ENCODE measurements at places on chromosomes 7 and 10. TPM values are rescaled to one million over a fixed set of nuclear protein-coding genes. Genes with fewer than 3 reads are reported as not detected.

GNGT1 gene
- total RNA-seq = not detected

RNLS gene
- 18.1 TPM for total RNA-seq

GRCh38 chr7:37784015-37784414, 64.4 kb upstream of the NME8 start:
- H3K4me3 ChIP-seq = no peak overlapping the region
- no peak overlapping the region for H3K27ac ChIP-seq
- H3K27me3 ChIP-seq = no peaks in the 10 kb centered on the region

GRCh38 chr10:47406548-47406869, 22.4 kb upstream of the ZNF488 start:
- H3K36me3 ChIP-seq = no peaks in the 10 kb centered on the region
- H3K4me3 ChIP-seq = no peak overlapping the region
- no peak overlapping the region for H3K27ac ChIP-seq
- no peak for ATAC-seq

IRF5 gene
- 7.3 TPM for total RNA-seq

GRCh38 chr10:33125522-33126517, 167.8 kb upstream of the ITGB1 start:
- ATAC-seq = peak; percentile 10
- no peaks in the 10 kb centered on the region for H3K36me3 ChIP-seq
- H3K4me1 ChIP-seq = peaks cover 13% of the 10 kb centered on the region
- no peak overlapping the region for H3K27ac ChIP-seq

- H3K27me3 ChIP-seq = no peaks in the 10 kb centered on the region
- no peak overlapping the region for H3K27ac ChIP-seq
- H3K4me1 ChIP-seq = no peaks in the 10 kb centered on the region
These were observed 310.7 kb downstream of the CALN1 start for GRCh38 chr7:72101444-72101843.

DNA sequence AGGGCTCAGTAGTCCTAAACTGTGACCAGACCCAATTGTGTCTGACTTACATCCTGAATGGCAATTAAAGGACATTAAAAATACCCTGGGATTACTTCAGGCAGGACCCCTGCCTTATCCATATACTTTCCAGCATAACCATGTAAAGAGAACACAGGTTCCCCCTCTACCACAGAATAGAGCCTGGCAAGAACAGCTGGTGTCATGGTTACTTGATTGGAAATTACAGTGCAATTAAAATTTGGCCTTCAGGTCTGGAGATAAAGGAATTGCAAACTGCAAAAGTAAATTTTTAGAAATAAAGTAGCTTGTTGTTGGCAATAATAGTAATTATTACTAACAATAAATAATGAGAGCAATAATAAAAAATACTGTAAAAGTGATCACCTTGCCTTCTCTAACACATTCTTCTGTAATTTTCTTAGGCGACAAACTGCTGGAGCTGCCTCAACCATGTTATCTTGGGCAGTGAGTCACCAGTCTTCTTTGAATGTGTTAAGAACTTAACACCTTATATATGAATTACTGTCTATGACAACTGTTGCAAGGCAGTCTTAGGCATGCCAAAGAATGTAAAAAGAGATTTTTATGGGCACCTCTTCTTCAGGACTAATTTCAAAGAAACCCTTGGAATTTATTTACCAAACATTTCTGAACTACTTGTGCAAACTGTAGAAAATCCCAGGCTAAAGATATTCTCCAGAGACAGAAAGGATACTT, 53.7 kb downstream of the HIBADH start:
- no peak overlapping the region for H3K4me3 ChIP-seq
- H3K27ac ChIP-seq = no peak overlapping the region
- ATAC-seq = no peak
- no peaks in the 10 kb centered on the region for H3K4me1 ChIP-seq

GRCh38 chr7:80830584-80831285, 88.1 kb downstream of the SEMA3C start:
- H3K27ac ChIP-seq = no peak overlapping the region
- H3K36me3 ChIP-seq = no peaks in the 10 kb centered on the region
- no peak overlapping the region for H3K4me3 ChIP-seq
- peak; percentile 37 for ATAC-seq
- H3K4me1 ChIP-seq = peaks cover 73% of the 10 kb centered on the region

DNA sequence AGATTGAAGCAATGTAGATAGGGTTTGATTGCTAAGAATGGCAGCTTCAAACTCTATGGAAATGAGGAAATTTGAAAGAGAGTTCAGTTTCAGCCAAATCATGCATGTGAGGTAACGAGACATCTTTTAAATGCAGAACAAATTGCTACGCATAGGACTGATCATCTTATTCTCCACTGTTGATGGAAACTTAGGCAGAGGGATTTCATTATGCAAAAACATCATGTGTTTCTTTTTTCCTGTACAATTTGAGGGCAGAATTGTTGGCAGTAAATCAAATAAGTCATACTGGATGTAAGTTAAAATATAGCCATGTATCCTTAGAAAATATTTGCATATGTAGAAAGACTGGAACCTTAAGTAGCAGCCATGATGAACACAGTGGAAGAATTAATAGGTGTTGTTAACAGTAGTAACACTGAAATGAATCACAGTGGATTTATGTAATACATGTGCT, 327.4 kb downstream of the CDK14 start:
- H3K27ac ChIP-seq = no peak overlapping the region
- H3K4me3 ChIP-seq = no peak overlapping the region
- H3K36me3 ChIP-seq = no peaks in the 10 kb centered on the region
- no peaks in the 10 kb centered on the region for H3K27me3 ChIP-seq
- no peak for ATAC-seq

TMEM213 gene
- not detected for total RNA-seq

GRCh38 chr7:20330239-20330927, at the start of gene ITGB8:
ITGB8 (plus strand) TSS chr7:20330900; CDS start chr7:20331807, 907 bp downstream.
- no peaks in the 10 kb centered on the region for H3K36me3 ChIP-seq
- peak within 1 kb of the TSS; percentile 87 for H3K4me3 ChIP-seq
- peak within 1 kb of the TSS; percentile 89 for H3K27ac ChIP-seq

BAMBI gene
- total RNA-seq = 5.9 TPM

- peaks cover 5% of the 10 kb centered on the region for H3K36me3 ChIP-seq
- no peaks in the 10 kb centered on the region for H3K4me1 ChIP-seq
- no peaks in the 10 kb centered on the region for H3K27me3 ChIP-seq
- H3K27ac ChIP-seq = no peak overlapping the region
- no peak for ATAC-seq
These were observed 104.6 kb downstream of the HIPK2 start for GRCh38 chr7:139673230-139673629.

GIMAP4 gene
- total RNA-seq = 24.4 TPM

- H3K36me3 ChIP-seq = no peaks in the 10 kb centered on the region
- H3K4me1 ChIP-seq = no peaks in the 10 kb centered on the region
- no peak overlapping the region for H3K4me3 ChIP-seq
- no peak for ATAC-seq
- H3K27ac ChIP-seq = no peak overlapping the region
- H3K27me3 ChIP-seq = no peaks in the 10 kb centered on the region
These were observed 40.9 kb upstream of the WDR11 start for GRCh38 chr10:120810298-120810697.

DNA sequence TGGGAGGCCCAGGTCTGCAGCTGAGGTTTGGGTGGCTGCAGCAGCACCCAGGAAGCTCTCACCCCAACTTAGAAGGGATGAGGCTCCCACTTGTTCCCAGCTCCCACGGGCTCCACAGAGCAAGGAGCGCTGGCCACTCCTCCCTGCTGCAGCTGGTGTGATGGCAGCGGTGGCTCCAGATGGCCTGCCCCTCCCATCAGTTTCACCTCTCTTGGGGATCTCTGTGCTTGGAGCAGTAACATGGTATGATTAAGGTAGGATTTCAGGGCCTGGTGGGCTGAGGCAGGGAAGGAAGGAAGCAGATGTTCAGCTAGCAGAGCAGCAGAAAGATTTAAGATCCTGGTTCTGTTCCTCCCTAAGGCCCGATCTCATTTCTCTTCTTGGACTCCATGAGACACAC, 66.8 kb upstream of the KIF5B start:
- no peaks in the 10 kb centered on the region for H3K36me3 ChIP-seq
- ATAC-seq = no peak
- H3K4me1 ChIP-seq = no peaks in the 10 kb centered on the region
- no peak overlapping the region for H3K4me3 ChIP-seq

- H3K4me1 ChIP-seq = peaks cover 37% of the 10 kb centered on the region
- H3K36me3 ChIP-seq = no peaks in the 10 kb centered on the region
- H3K27ac ChIP-seq = peak overlapping the region; percentile 96
- peak overlapping the region; percentile 96 for H3K4me3 ChIP-seq
These were observed 677 bp downstream of the TSPAN14 start for GRCh38 chr10:80454513-80455460.

DNA sequence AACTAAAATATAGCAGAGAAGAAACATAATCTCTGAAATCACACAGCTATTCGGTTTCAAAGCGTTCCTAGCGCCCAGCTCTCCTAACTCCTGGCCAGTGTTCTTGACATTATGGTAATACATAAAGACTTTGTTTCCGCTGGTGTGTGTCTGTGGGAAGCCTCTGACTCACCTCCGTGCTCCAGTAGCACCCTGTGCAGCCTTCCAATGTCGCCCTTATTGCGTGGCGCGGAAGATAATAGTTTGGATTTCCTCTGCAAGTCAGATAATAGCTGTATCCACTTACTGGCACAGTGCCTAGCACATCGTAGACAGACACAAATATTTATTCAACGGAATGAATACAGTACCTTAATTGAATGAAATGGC, 570 bp downstream of the BMS1 start:
- H3K27ac ChIP-seq = peak overlapping the region; percentile 92
- peak overlapping the region; percentile 74 for H3K4me3 ChIP-seq
- ATAC-seq = no peak
- H3K36me3 ChIP-seq = peaks cover 5% of the 10 kb centered on the region
- no peaks in the 10 kb centered on the region for H3K4me1 ChIP-seq

DNA sequence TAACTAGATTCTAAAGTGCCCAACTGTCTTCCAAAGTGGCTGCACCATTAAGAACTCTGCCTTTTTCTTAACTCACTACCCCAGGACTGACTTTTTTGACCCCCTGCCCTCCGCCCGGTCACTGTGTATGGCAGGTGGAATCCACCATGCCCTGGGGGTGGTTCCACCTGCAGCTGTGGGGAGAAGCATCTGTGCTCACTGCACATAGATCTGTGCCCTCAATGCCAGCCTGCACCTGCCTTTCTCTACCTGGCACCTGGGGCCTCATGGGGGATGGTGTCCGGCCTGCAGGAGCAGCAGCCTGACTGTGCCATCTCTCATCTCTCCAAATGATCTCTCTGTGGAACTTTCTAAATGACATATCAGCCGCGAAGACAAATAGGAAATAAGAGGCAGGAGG, 353.5 kb downstream of the PAXIP1 start:
- no peaks in the 10 kb centered on the region for H3K27me3 ChIP-seq
- no peak for ATAC-seq
- no peaks in the 10 kb centered on the region for H3K36me3 ChIP-seq
- H3K4me3 ChIP-seq = no peak overlapping the region
- no peak overlapping the region for H3K27ac ChIP-seq

WIPF3 gene
- total RNA-seq = 5.0 TPM

DNA sequence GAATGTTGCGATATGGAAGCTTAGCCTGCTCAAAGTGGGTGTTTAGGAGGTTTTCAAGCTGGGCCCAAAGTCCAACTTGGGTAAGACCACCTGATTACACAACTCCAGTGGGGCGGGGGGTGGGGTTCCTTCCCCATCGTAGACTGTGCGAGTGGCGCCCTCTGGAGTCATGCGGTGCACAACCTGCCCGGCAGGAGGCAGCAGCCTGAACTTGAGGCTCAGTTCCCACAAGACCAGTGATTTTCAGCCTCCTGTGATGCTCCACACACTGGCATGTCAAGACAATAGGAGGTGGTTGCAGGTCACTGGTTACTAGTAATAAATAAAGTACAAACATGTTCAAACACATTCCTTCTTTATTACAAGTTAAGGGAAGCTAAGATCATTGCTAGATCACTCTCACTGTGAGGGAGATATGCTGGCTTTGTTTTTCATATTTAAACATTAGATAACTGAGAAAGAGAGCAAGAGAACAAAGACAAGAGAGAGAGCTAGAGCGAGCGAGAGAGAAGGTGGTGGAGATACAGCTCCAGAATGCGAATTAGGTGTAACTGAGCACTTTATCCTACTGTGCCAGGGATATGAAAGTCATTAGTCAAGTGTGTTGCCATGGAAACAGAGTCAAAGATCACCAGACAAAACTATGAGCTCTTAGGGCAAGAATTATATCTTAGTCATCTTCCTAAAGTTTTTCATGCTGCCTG, 97.4 kb upstream of the BMPER start:
- H3K27ac ChIP-seq = no peak overlapping the region
- no peaks in the 10 kb centered on the region for H3K4me1 ChIP-seq
- ATAC-seq = no peak
- no peaks in the 10 kb centered on the region for H3K36me3 ChIP-seq
- H3K27me3 ChIP-seq = no peaks in the 10 kb centered on the region
- no peak overlapping the region for H3K4me3 ChIP-seq

DNA sequence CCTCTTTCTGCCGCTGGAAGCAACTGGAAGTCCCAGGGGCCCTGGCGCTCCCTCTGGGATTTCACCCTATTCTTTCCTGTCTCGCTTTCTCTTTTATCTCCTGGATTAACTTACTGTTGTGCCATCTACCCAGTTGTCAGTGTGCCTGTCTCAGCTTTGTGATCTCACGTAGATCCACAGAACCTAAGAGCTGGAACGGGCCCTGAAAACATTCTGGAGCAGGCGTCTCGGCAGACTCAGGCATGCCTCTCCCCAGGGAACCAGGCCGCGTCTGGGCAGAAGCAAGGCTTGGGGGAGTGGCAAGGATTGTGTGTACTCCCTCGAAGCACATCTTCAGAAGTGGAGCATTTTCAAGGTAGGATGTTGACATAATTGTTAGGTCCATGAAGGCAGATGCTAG, 87.2 kb downstream of the KCNMA1 start:
- H3K27me3 ChIP-seq = no peaks in the 10 kb centered on the region
- no peak for ATAC-seq
- H3K36me3 ChIP-seq = no peaks in the 10 kb centered on the region
- H3K4me1 ChIP-seq = no peaks in the 10 kb centered on the region

ZNF33A gene
- total RNA-seq = 50.6 TPM

DNA sequence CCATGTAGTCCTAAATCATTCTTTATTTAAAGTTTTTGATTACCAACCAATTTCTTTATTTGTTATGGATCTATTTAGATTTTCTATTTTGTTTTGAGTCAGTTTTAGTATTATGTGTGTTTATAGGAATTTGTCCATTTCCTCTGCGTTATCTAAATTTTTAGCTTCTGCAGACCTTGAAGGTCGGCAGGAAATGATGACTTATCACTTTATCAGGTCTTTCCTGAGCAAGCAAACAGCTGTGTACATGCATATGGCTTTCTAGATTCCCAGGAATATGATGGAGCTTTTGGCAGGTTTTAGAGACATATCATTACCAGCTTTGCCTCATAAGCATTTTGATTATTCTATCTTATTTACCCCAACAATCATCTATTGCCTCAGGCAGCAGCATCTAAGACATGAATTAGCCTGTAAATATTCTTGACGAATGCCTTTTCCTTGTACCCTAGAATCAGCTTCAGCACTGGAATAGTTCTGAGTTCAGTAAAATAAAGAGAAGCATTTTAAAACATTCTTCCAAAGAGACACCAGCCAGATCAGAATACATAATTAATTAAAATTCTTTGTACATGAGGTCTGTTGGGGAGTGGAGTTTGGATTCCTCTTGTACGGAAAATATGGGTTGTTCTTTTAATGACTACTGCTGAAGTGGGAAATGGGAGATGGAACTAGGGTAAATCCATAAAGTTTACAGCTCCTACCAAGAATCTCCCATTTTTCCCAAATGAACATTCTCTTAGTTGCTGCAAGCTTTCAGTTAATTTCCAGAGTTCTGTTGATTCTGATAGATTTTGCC, 408.8 kb upstream of the SEMA3C start:
- no peaks in the 10 kb centered on the region for H3K4me1 ChIP-seq
- H3K4me3 ChIP-seq = no peak overlapping the region
- H3K27ac ChIP-seq = no peak overlapping the region
- H3K36me3 ChIP-seq = no peaks in the 10 kb centered on the region
- ATAC-seq = no peak
